ENCODE measurements at places on chromosomes 7 and 10.
A peak's percentile ranks its signal among the peaks of the same experiment; 100 is the strongest.

DNA sequence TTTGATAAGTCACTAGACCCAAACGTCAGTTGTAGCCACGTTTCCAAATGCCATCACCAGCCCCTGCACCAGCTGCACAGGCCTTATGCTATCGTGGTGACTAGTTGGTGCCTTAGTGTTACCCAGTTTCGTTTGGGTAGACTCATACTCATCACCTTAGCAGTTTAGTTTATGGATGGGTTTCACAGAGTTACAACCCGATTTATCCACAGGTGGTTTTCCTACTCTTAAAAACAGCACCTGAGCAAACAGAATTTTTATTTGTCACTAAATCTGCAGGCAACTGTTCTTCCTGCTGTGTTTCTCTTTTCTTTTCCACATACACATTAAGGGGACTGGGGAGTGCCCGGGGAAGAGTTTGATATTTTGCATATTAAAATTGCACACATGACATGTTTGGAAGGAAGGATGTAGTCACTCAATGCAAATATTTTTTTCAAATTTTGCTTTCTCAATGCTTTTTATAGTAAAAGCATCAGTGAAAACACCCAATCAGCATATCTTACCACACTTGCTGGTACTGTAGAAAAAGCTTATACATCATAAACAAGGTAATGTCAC is 41.6 kb downstream of the PDSS1 start:
- no peak for DNase-seq

DNA sequence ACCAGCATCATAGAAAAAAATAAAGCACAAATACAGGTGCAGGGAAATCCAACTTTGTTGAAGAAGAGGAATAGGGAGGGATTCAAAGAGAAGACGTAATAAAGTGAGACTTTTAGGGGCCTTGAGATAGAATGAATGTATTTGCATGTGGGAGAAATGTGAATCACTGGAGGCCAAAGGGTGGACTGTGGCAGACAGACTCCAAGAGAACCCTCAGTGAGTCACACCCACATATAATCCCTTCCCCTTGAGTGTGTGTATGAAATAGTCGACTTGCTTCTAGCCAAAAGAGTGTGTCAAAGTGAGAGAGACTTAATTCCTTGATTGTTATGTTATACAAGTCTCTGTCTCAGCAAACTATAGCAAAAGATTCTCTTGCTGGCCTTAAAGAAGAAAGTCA is 101.3 kb upstream of the GHITM start:
- DNase-seq: no peak

DNA sequence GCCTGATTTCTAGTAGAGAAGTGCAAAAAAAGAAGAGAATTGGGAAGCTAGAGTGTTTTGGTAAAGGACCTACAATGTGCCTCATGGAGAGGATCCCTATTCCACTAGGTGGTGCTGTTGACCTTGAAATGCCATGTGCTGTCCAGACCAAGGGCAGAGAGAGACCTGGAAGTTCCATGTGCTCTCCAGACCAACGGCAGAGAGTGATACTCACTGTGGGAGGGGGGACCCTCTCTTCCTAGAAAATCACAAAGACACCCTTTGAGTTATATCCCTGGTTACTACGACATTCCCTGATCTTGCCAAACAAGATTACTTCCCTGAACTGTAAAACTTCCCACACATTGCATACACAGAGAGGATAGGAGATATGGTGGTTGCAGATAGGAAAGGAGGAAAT is 212.7 kb upstream of the ZNF804B start:
- peak; percentile 37 for DNase-seq

DNA sequence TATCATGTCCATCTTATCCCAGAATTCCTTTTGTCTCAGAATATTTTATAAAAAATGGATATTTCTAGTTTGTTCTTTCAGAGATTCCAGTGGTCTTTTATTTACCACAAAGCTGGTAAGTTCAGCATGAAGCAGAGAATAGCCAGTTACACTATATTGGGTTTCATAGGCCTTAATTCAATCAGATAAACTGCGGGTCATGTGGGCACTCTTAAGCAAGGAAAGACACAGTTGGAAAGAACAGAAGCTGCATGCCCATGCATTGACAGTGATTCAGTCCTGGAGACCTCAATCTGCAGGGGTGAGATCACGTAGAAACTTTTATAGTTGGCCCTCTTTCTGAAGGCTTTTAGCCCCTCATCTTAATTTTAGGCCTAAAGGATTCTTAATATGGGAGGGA is 281.3 kb upstream of the IGFBP3 start:
- DNase-seq: no peak

- DNase-seq: no peak
These were observed 48.0 kb downstream of the MALSU1 start for GRCh38 chr7:23347033-23347681.

- DNase-seq: no peak
These were observed 32.5 kb downstream of the C7orf33 start for GRCh38 chr7:148622887-148623585.

DNA sequence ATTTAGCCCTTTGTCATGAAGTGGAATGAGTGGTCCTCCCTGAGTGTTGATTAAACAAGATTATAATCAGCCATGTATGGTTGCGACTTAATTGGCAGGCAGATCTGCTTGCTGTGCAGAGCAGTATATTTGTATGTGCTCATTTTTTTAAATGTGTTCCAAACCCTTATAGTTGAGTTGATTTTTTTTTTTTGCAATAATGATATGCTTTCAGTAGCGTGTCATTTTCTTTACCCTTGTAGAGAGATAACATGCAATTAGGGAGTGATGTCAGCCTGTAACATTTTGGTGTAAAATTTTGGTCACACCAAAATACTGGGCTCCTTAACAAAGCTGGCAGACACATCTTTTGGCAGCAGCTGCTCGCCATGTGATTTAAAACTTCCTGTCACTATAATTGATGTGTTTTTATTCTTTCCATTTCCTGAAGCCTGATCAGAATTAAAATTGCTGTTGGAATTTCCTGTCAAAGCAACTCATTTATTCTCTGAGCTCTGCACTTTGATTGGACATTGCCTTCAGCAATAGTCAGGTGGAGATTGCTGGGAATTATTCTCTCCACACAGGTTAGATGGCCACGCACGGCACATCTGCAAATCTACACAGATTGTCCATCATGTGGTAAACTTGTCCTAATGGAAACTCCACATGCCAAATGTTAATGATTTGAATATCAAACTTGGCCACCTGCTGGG is 125.3 kb downstream of the DYNC1I1 start:
- DNase-seq: no peak

DNA sequence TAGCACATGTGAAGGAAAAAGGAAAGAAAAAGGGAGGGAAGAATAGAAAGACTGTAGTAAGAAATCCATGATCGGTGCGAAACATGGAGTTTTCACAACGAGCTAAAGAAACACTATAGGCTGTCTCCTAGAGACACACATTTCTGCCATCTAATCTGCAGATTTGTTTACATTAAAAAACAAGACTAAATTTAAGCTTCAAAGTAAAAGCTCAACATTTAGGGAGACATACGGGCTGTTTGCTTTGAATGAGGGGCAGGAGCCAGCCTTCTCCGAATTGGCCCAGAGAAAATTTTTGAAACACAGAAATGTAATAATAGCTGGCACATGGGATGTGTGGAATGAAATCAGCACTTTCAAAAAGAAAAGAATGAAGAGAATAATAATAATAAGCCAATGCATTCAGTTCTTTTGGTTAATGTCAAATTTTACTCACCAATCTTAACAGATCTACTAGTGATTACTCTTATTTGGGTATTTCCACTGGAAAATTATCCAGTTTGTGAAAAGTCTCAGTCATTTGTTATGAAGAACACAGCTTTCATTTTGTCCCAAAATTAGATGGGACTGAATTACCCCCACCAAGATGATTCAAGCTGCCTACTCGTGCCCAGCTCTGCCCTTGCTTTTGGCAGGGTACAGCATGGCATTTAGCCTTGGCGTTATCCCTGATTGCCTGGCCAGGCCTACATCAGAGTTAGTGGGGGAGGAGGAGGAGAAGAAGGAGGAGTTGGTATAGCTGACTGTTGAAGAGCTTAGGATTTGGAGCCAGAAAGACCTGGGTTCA is 47.1 kb downstream of the MTURN start:
- no peak for DNase-seq

DNA sequence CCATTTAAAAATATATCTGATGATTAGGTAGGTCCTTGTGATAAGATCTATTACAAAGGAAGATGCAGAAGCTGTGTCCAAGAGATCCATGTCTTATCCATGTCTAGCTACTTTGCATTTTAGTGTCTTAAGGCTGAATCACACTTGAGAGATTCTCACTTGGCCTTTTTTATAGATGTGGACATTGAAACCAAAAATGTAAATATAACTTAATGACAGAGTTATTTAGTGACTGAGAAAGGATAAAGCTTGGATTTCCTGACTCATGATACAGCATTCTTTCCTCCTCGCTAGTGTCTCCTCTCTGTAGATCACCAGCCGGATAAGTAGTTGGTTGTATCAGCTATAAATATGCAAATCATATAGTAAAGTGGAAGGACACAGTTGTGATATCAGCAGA is 23.3 kb downstream of the INHBA start:
- no peak for DNase-seq

GRCh38 chr7:33970536-33970935 is 65.2 kb downstream of the BMPER start:
- DNase-seq: no peak

DNA sequence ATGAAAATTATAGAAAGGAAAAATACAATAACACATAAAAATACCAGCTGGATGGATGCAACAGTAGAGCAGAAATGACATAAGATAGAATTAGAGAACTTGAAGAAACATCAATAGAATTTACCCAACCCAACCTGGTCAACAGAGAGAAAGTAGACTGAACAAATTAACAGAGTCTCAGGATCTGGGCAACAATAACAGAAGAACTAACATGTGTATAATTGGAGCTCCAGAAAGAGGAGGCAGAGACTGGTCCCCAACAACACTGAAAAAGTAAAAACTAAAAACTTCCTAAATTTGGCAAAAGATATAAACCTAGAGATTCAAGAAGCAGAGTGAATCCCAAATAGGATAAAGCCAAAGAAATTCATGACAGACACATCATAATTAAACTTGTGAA is 458.8 kb downstream of the RPS24 start:
- no peak for DNase-seq

DNA sequence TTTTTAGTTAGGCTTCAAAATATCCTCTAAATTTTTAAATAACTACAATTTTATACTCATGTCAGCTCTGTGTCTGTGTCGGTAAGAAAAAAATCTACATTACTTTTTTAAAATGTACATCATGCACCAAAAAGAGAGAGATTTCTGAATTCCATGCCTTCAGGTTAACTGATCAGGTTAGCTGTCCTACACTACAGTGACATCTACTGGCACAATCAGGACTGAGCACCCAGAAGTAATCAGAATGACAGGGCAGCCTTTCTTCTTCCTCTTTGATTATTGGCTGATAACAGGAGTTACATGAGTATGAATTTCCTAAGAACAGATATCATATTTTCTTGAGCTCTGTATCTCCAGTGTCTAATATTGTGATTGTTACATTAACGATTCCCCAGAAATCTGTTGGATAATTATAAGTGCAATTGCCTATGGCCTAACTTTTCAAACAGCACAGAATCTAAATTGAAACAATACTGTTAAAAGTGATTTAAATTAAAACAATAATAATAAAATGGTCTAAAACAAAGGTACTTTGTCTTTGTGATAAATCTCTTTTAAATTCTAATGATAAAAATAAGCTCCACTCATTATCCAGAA is 41.8 kb upstream of the HYCC1 start:
- peak; percentile 74 for DNase-seq

DNA sequence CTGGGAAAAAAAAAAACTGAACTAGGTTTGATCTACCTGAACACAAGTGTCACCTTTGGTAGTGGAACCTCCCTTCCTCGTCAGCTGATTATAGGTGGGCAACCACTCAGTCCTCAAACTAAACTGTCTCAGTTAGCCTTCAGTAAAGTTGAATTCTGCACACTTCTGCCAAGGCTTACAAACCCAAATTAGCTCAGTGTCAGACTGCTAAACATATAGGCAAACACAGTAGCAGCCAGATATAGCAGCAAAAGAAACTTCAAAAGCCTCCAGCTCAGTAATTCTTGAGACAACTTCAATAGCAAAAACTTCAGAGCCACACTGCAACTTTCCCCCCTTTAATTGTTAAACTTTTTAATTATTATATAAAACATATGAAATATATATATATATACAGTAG is 956.9 kb downstream of the XPNPEP1 start:
- no peak for DNase-seq

- no peak for DNase-seq
These were observed 79.9 kb downstream of the VTI1A start for GRCh38 chr10:112526906-112527305.

DNA sequence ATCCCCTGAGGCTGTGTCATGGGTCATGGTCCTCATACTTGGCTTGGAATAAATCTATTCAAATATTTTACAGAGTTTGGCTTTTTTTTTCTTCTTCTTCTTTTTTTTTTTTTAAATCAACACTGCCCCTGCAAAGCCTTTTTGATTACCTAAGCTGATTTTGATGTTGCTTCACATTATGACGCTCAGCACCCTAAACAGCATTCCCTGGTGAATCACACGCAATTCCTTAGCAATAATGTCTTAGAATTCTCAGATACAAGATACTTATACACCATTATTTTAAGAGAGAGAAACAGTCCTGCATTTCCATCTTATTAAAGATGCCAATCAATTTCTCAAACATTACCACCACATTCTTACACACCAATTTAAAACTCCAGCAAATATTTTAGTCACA is 323.7 kb upstream of the IGFBP3 start:
- DNase-seq: no peak

GRCh38 chr7:94300176-94300835 is 94.4 kb upstream of the COL1A2 start:
- DNase-seq: no peak

- DNase-seq: peak; percentile 18
These were observed 40.9 kb downstream of the SMURF1 start for GRCh38 chr7:99102809-99103690.

DNA sequence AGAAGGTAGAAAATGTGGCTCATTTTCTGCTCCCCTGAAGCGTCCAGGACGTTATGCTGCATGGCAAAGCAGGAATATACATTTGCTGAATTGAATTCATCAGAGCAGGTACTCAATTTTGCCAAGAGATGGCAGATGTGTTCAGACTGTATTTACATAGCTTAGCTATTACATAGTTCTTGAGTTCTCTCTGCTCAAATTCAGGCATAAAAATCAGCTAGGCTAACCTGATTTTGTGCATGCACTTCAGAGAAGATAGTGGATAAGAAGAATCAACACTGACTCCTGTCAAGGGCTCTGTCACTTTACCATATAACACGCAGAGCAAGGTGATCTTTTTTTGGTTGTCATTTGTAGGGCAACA is 209.2 kb upstream of the FAM3C start:
- DNase-seq: no peak

Data from erythroblast (primary cell).